Psoas muscle (tissue), 8 donors: ENCODE measurements at places on chromosomes 7 and 10. TPM values are rescaled to one million over a fixed set of nuclear protein-coding genes. Genes with fewer than 3 reads are reported as not detected.

GRCh38 chr7:140209866-140210609 lies 33.3 kb upstream of the KDM7A start:
- no peak for DNase-seq
- H3K4me3 ChIP-seq: no peak overlapping the region
- no peak overlapping the region for H3K27ac ChIP-seq
- peaks cover 3% of the 10 kb centered on the region for H3K27me3 ChIP-seq

GRCh38 chr7:76330261-76330660 lies 27.8 kb downstream of the HSPB1 start:
- peak overlapping the region; percentile 72 for H3K27ac ChIP-seq
- H3K4me1 ChIP-seq: peaks cover 79% of the 10 kb centered on the region
- H3K36me3 ChIP-seq: no peaks in the 10 kb centered on the region
- DNase-seq: no peak

- peaks cover 6% of the 10 kb centered on the region for H3K4me1 ChIP-seq
- no peak for DNase-seq
- no peaks in the 10 kb centered on the region for H3K27me3 ChIP-seq
- H3K36me3 ChIP-seq: no peaks in the 10 kb centered on the region
- no peak overlapping the region for H3K27ac ChIP-seq
These were observed 2.2 kb downstream of the IFT22 start for GRCh38 chr7:101319401-101319800.

Gene WEE2
- not detected for polyA plus RNA-seq

- no peak overlapping the region for H3K27ac ChIP-seq
- no peaks in the 10 kb centered on the region for H3K36me3 ChIP-seq
- DNase-seq: peak; percentile 67
- H3K4me3 ChIP-seq: no peak overlapping the region
These were observed 10.9 kb downstream of the MMRN2 start for GRCh38 chr10:86946213-86947155.

DNA sequence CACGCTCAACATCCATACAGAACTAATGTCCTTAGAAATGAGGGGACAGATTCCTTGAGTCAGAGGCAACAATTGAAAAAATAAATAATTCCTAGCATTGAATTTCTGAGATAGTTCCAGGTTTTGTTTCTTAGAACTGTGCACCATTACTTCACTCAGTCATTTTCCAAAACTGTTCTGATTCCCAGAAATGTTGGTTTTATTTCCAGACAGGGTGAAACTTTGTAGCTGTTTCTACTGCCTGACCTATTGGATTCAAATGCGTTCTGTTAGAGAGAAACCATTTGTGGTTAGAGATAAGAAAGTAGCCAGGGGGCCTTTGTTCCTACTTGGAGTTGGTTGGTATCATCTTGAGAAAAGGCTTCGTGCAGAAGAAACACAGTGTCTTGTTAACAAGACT lies 8.1 kb upstream of the DEPP1 start:
- no peak overlapping the region for H3K27ac ChIP-seq
- peaks cover 20% of the 10 kb centered on the region for H3K4me1 ChIP-seq
- no peak overlapping the region for H3K4me3 ChIP-seq

DNA sequence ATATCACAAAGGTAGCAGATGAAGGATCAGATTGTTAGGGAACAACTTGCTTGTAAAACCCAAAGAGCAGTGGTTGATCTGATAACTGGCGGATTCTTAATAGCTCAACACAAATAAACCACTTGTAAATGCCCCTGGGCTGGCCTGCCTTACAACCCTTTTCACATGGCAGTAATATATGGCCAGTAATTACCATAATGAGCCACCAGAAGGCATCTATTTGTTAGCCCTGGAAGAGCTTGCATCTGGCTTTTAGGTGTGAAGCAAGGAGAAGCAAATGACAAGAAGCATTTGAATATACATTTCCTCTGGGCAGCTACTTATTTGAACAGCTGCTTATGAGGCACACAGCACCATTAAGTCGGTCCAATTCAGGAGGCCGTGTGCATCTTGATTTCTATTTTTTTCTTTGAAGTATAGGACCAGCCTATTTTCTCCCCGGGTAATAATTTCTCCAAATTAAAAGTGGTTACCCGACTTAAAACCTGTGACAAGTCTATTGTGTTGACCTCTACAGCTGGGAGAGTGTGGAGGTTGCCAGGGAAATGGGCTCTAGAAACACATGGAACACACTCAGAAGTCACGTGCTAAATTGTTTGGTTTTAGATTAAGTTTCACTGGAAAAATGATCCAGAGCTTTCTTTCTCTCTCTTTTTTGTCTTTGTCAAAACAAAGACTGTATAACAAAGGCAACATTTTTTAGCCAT lies 113.4 kb downstream of the SEM1 start:
- no peak overlapping the region for H3K4me3 ChIP-seq
- H3K36me3 ChIP-seq: no peaks in the 10 kb centered on the region
- H3K4me1 ChIP-seq: no peaks in the 10 kb centered on the region
- DNase-seq: no peak
- no peak overlapping the region for H3K27ac ChIP-seq

Gene EBLN1
- not detected for polyA plus RNA-seq

GRCh38 chr7:4249241-4249640 lies 432.9 kb upstream of the FOXK1 start:
- no peak for DNase-seq
- no peaks in the 10 kb centered on the region for H3K27me3 ChIP-seq
- H3K36me3 ChIP-seq: no peaks in the 10 kb centered on the region
